ENCODE measurements at places on chromosomes 13 and 19.

- DNase-seq: no peak
Measured at GRCh38 chr13:78372581-78372980, 230.8 kb downstream of the POU4F1 start.

- DNase-seq: no peak
Measured at GRCh38 chr19:39247701-39248664, 673 bp downstream of the IFNL4 start.

GRCh38 chr13:45206340-45206739 lies 5.5 kb upstream of the KCTD4 start:
- no peak for DNase-seq

GRCh38 chr13:36362251-36362650 lies 16.1 kb upstream of the SPART start:
- DNase-seq: no peak

GRCh38 chr13:114249077-114249476 lies 14.4 kb downstream of the CDC16 start:
- no peak for DNase-seq

- DNase-seq: no peak
Measured at GRCh38 chr13:44388427-44389059, 14.9 kb downstream of the SERP2 start.

GRCh38 chr19:34230820-34231219 lies 23.5 kb upstream of the GARRE1 start:
- no peak for DNase-seq

DNA sequence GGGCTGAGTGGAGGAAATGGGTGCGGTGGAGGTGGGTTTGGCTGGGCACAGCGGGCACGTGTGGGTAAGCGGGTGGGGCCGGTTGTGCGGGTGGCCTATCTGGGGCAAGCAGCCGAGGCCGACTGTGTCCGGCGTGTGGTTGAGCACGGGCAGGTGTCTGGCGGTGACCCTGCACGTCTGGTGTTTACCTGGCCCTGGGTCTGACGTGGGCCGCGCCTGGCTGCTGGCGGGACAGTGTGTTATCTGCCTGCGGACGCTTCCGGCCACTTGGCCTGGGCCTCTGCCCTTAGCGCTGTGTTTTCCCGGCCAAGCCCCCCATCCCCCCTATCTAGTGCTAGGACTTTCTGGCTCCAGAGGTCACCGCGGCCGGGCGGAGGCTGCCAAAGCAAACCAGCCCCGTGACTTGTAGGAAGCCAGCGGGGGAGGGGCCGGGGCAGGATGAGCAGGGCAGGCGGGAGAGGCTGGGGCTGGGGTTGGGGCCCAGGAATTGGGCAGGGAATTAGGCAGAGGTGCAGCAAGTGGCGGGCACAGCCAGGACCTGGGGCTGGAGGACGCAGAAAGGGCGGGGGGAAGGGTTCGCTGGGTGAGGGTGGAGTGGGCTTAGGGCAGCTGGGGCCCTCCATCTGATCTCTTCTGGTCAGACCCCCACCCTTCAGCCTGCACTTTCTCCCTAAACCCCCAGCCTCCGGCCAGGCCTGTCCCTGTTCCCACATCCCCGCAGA lies 534 bp upstream of the HPN start:
- DNase-seq: no peak

- no peak for DNase-seq
Measured at GRCh38 chr19:30882411-30883005, 466.7 kb downstream of the TSHZ3 start.

GRCh38 chr13:27631156-27631555 lies 9.5 kb downstream of the POLR1D start:
- DNase-seq: no peak

DNA sequence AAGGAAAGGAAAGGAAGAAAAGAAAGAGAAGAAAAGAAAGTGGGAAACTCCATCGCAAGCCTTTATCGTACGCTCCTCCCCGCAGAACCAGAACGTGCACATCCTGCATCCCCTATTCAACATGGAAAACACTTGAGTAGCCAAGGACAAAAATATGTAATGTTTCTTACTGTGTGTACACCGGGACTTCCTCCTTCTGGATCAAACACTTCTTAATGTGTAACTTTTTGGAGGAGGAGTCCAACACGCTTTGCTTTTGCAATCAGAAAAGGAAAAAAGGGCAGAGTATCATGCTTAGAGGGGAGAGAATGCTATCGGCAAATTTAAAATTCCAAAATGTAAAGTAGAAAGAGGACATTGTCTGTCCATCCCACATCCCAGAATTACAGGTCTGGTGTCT lies 7.8 kb upstream of the SHFL start:
- DNase-seq: no peak

- DNase-seq: no peak
Measured at GRCh38 chr13:105471673-105472072, 1063.8 kb downstream of the EFNB2 start.

GRCh38 chr19:2633693-2634075 lies 68.8 kb downstream of the GNG7 start:
- DNase-seq: no peak

DNA sequence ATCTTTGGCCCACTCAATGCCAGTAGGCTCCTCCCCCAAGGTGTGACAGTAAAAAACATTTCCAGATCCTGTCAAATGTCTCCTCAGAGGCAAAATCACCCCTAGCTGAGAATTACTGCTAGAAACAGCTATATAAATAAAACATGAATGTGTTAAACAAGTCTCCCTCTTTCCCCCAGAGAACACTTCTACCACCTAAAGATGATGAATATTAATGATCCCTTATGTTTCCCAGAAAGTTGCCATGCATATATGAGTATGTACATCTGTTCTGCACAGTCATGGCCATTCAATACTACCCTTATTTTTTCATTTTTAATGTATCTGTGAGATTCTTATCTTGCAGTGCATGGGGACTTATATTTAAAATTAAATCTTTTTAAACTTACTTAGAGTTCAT lies 230.0 kb downstream of the SHISA2 start:
- DNase-seq: no peak

DNA sequence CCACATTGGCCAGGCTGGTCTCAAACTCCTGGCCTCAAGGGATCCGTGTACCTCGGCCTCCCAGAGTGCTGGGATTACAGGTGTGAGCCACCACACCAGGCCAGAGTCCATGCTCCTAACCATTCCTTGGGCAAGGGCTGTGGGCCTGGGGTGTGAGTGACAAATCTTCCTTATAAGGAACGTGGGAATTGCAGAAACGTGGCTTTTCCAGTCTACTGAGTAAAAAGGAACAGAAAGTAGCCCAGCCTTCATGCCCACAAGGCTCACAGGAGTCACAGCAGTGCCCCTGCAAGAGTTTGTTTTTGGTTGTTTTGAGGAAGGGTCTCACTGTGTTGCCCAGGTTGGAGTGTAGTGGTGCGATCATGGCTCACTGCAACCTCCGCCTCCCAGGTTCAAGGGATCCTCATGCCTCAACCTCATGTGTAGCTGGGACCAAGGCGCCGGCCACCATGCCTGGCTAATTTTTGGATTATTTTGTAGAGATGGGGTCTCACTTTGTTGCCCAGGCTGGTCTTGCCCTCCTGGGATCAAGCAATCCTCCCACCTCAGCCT lies 5.1 kb downstream of the MYPOP start:
- DNase-seq: no peak

DNA sequence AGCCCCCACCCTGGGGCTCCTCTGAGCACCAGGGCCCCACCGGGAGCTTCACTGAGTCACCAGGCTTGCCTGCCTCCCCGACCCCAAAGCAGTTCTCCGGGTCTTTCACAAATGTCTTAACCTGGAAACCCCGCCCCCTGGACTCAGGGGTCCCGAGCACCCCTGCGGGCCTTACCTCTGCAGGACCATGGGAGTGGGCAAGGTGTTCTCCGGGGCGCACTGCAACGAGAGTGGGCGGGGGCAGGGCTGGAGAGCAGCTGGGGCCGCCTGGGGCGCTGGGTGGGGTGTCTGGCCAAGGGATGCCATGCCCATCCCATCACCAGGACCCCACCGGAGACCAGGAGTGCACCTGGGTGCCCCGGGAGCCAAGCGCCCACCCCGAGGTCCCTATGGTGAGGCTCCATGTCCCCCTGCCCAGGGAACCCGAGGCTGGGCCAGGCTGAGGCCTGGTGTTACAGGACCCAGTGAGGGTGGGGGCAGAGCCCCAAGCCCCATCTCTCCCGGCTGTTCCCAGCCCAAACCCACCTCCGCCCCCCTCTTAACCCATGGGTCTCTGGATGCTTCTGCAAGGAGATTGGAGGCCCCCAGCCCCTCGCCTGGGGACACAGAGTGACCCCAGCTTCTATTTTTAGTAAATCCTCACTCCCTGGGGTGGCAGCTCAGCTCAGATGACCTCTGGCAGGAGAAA lies 10.9 kb downstream of the MKNK2 start:
- no peak for DNase-seq

DNA sequence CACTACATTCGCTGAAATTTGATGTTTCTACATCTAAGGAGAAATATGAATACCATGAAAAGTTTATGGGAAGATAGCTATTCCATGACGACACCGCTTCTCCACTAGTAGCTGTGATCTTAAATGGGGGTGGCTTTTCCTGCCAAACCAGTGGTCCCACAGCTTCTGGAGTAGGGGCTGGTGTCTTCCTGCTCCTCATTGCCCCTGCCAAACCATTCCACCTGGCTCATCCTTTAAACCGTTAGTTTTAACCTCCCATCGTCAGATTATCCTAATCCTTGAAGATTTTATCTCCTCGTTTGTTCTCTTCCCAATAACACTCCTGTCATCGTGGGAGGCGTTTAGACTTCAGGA lies 568 bp upstream of the ZNF230 start:
- no peak for DNase-seq

GRCh38 chr13:29284726-29285125 lies 310.8 kb downstream of the SLC7A1 start:
- DNase-seq: no peak

DNA sequence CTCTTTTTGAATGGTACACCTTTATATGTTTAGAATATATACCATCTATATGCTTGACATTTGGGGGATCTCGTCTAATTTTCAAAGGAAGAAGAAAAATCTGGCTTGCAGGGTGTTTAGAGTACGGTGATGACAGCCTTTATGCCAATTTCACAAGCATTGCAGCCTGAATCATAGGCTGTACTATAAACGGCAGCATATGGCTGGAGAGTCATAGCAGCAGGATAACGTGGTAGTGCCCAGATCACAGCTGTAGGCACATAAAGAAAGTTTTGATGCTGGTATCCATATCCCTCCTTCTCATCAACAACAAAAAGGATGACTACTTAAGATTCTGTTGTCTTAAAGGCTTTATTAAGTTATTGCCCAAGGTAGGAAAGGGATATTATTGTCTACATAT lies 253.0 kb downstream of the PCDH9 start:
- no peak for DNase-seq

DNA sequence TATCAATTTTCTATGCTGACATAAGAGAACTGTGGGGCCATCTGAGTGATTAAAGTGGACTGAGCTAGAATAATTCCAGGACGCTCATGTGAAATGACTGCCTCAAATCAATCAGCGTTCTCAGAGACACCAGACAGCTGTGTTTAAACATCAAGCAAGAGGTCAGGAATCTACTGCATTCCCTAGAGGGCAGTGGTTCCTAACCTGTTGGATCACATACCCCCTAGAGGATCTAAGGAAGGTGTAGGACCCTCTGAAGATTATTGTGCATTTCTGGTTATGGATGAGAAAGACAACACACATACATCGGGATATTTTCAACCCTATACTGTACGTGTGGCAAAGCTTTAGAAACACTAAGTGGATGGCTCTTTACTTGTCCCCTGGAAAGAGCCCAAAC lies 51.8 kb upstream of the FREM2 start:
- no peak for DNase-seq

GRCh38 chr19:54014920-54015560 lies 23.6 kb downstream of the CACNG6 start:
- DNase-seq: no peak

DNA sequence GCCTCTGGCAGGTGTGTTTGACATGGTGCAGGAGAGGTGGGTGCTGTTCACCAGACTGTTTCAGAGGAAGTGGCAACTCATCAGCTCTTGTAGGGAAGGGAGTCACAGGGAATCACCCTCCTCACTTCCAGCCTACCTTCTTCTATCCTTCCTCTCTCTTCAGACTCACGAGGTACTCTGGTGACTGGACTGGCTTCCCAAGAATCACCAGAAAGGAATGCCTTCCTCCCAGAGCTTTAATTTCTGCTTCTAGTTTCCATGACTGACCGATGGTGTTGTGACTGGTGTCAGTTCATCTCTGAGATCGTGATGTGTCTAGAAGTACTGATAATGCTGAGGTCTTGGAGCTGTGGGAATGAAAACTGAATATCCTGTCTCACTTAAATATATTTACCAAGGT lies 247.3 kb downstream of the KCTD12 start:
- no peak for DNase-seq

GRCh38 chr13:37526710-37527473 lies 71.7 kb downstream of the POSTN start:
- no peak for DNase-seq

DNA sequence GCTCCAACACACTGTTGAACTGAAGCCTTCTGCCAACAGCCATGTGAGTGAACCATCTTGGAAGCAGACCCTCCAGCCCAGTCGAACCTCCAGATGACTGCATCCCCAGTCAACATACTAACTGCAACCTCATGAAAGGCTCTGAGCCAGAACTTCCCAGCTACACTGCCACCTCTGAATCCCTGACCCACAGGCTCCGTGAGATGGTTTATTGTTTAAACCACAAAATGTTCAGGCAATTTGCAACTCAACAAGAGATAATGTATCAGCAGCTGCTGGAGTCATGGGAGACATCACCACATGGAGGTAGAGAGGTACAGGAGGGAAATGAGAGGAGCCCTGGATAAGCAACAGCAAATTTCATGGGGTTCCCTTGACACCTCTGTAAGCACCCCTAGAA lies 266.4 kb upstream of the NBEA start:
- DNase-seq: no peak

- DNase-seq: no peak
Measured at GRCh38 chr19:53004242-53004641, 9.5 kb upstream of the ERVV-1 start.

GRCh38 chr13:31919971-31920726 lies 111.4 kb upstream of the FRY start:
- no peak for DNase-seq

GRCh38 chr19:19654441-19654840 lies 9.0 kb downstream of the ATP13A1 start:
- DNase-seq: peak; percentile 10

- DNase-seq: no peak
Measured at GRCh38 chr19:56750658-56751057, 79.1 kb upstream of the ZNF835 start.

- no peak for DNase-seq
Measured at GRCh38 chr13:78145276-78145675, 226.6 kb upstream of the EDNRB start.

DNA sequence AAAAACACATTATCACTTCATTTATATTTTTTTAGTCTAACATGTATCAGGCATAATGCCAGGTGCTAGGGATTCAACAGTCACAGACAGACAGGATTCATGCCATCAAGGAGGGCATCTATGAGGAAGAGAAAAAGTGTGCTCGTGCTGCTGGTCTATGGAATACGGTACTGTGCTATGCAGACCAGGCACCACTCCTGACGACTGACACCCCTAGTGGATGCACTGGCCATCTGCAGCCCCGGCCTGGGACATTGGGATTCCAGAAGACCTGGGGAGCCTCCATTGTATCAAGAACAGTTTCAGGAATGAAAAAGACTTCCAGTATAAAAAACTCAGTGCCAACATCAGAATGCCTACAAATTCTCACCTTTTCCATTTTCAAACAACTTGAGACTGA lies 94.0 kb downstream of the KLF12 start:
- DNase-seq: peak; percentile 19

Data from GM12891 (cell line).